NCI-H774 (cell line): ENCODE measurements at places on chromosomes 7 and 10.

GRCh38 chr7:45193828-45194227 lies 36.2 kb downstream of the RAMP3 start:
- DNase-seq, result no peak

DNA sequence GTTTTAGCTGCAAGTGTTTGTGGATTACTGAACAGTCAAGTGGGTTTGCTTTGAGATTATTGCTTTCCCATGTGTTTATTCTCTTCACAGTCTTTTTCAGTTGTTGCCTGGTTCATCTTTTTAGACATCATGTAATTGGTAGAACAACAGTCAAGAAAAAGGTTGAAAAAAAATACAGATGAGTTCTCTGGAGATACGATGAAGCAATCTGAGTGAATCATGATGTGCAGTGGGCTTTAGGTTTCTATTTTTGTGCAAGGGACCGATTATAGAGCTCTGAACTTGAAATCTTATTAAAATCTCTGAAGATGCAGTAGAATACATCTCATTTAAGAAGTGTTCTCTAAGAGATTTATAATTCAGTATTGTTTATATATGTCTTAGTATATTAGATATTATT lies 145.7 kb downstream of the SDK1 start:
- DNase-seq, result no peak

DNA sequence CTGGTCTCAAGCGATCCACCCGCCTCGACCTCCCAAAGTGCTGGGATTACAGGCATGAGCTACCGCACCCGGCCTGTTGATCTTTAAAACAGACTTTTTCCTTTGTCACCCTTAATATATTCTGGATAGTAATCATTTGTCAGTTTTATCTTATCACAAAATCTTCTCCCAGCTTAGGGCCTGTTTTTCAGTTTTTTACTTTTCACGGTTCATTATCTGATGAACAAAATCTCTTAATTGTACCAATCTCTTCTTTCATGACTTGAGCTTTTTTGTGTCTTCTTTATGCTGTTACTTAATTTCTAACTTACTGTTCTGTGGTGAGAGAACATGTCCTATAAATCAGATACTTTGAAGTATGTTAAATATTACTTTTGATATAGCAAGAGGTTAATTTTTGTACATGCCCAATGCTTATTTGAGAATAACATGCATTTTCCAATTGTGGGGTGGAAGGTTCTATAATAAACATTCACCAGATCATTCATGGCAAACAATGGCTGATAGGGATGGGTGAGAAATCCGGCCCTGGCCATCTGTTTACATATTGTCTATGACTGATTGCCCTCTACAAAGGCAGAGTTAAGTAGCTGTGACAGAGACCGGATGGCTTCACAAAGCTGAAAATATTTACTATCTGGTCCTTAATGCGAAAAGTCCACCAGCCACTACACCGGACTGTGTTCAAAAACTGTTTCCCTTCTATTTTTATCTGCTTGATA lies 5.3 kb downstream of the PAPOLB start:
- DNase-seq, result no peak

GRCh38 chr10:102776779-102777456 lies 33.2 kb downstream of the WBP1L start:
- no peak for DNase-seq

DNA sequence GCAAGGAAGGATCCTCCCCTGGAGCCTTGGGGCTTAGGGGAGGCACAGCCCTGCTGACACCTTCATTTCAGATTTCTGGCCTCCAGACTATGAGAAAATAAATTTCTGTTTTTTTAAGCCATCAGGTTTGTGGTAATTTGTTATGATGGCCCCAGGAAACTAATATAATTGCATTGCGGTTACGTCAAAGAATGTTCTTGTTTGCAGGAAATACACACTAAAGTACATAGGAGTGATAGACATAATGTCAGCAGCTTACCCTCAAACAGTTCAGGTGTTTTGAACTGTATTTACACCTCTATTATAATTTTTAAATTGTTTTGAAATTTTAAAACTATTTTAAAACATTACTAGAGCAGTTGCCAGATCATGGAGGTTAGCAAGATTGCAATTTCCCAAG lies 12.6 kb upstream of the FHIP2A start:
- no peak for DNase-seq

GRCh38 chr10:34017281-34017680 lies 682.8 kb upstream of the NRP1 start:
- DNase-seq, result no peak

GRCh38 chr10:75880031-75880775 lies 448.8 kb downstream of the LRMDA start:
- DNase-seq, result no peak

- no peak for DNase-seq
These were observed 11.3 kb upstream of the LAMB1 start for GRCh38 chr7:108014215-108014614.

DNA sequence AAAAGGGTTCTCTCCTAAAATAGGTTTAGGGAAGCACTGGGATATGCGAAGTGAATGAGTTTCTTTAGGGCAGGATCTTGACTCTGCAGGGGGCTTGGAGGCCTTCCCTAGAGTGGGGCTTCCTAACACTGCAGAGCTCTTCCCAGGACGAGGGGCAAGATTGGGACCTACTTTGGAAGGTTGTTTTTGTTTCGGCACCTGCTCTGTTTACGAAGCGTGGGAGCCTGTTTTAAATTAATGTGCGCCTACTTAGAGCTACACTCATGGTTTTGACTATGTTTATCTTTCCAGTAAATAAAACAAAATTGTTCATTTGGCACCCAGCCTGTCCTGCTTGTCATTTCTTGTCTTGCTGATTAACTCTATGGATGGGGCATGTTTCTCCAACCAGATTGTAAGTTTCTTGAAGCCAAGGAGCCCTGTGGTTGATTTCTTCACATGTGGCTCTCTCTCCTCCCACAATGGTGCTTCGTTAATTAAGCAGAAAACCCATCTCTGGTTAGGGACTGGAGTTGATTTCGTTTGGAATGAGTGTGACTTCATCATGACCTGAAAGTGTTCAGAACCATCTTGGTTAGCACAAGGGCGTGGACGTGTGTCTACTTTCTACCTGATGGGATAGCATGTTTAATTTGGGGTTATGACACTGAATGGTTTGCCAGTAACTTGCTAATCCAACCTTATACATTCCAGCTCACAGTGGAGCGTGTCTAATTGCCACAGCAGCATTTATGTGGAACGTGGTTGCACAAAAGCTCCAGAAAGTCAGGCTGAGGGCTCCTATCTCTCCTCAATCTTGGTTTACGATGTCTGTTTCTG lies 98.1 kb downstream of the TCF7L2 start:
- DNase-seq, result no peak

- DNase-seq, result no peak
These were observed 2.2 kb downstream of the STN1 start for GRCh38 chr10:103915796-103916195.

DNA sequence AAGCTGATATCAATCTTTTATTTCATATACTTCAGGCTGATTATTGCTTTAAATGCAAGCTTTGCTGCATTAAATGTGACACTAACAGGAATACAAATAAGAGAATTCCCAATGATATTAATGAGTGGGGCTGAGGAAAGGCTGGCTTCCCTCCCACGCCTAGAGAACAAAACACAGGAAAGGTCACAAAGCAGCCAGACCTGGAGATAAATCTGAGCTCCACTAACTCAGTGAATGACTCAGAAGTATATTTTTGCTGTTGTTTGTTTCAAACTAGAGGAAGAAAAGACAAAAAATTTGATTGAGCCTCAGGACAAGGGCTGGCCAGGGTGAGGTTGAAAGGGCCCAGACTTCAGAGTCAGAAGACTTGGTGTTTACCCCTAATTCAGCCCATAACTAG lies 88.1 kb downstream of the XPNPEP1 start:
- no peak for DNase-seq

DNA sequence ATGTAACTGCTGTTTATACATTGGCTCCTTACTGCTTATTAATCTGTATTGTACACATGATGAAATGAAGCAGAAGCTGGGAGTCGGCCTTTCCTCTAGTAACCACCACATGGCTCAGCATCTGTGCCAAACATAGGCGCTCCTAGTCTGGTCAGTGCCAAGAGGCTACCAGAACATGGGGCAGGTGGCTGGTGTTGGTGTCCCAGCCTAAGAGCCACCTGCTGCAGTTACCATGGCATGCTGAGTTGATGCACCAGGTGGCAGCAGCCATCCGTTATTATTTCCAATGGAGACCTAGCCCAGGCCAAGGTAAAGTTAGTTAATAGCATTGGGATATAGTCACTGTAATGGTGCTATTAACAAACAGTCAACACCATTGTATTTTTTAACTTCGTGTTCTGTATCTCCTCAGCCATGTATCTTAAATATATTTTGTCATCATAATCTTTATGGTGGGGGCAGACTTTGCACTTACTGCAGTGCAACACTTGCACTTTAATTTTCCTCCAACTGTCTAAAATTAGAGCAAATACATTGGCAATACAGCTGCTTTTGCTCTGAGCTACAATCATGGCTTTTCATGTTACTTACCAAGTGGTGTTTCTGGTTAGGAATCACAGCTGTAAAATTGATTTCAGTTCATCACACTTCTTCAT lies 33.1 kb downstream of the HBP1 start:
- DNase-seq, result peak; percentile 57

DNA sequence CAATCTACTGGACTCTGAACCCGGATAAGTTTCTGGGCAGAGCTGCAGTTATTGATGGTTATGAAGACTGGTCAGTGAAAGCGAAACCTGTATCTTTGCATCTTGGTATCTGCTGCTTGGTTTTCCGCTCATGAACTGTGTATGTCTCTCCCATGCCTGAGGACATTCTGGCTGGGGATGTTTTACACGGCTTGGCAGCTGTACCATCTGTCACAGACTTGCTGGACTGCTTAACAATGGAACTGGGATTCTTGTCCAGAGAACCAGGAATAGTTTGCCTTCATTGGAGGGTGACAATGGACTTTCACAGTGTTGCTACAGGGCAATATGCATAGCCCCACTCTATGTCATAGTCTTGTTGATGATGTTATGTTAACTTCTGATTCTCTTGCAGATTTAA lies 119.9 kb upstream of the TMEM106B start:
- DNase-seq, result no peak

DNA sequence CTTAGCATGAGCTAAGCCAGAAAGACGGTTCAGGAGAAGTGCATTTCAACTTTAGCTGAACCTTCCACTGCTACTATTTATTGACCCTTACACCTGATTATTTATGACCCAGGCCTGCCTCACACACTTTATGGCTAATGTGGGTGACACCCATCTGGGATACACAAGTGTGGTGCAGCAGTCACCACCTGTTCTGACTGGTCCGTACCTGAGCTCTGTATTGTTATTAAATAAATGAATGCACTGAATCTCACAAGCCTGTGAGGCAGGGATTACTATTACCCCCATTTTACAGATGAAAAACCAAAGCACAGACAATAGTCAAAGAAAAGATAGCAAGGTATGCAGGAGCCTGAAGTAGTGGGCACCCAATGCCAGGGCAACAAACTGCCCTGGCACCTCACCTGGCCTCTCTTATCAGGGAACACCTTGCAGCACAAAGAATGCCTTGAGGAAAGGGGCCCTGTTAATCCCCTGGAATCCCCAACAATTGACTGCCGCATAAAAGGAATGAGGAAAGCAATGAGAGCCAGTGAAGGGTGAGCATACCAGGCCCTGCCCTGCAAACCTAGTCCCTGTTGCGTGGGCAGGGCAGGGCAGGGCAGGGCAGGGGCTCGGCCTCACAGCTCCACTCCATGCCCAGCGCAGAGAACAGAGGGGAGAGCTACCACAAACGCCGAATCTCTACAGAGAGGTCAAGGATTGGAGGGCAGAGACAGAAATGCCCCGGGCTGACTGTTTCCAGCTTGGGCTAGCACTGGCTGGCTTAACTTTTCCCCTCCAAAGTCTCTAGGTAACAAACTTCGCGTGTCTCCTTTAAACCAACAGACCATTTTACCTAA lies 1.3 kb downstream of the ANXA11 start:
- DNase-seq, result no peak

GRCh38 chr10:5589011-5589660 lies 64.4 kb downstream of the CALML3 start:
- DNase-seq, result no peak

GRCh38 chr7:531777-532176 lies 12.1 kb upstream of the PDGFA start:
- DNase-seq, result no peak

- DNase-seq, result no peak
These were observed 24.7 kb upstream of the PIK3CG start for GRCh38 chr7:106840342-106840741.

DNA sequence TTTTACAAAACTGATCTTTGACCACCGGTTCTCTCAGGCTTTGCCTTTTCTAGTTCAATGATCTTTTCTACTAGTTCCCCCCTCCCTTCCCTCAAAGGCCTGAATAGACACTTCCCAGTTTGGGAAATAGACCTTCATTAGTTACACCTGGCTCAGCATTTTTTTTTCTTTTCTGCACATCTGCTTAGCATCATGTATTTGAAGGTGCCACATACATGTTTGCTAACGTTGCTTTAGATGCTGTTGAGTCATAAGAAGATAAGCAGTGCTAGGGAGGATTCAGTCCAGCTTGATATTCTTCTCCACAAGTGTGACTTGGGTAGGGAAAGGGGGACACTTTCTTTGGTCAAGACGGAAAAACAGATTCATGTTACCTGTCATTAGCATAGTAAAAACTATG lies 78.3 kb downstream of the BICC1 start:
- no peak for DNase-seq

- no peak for DNase-seq
These were observed 15.9 kb downstream of the RP9 start for GRCh38 chr7:33093266-33093665.

GRCh38 chr7:117946151-117946633 lies 73.0 kb upstream of the CTTNBP2 start:
- DNase-seq, result no peak

GRCh38 chr10:95260397-95260881 lies 30.4 kb downstream of the PDLIM1 start:
- DNase-seq, result no peak

- DNase-seq, result no peak
These were observed 81.4 kb downstream of the ADCYAP1R1 start for GRCh38 chr7:31133497-31133896.

- DNase-seq, result no peak
These were observed 195.2 kb downstream of the TMEM26 start for GRCh38 chr10:61257956-61258496.

DNA sequence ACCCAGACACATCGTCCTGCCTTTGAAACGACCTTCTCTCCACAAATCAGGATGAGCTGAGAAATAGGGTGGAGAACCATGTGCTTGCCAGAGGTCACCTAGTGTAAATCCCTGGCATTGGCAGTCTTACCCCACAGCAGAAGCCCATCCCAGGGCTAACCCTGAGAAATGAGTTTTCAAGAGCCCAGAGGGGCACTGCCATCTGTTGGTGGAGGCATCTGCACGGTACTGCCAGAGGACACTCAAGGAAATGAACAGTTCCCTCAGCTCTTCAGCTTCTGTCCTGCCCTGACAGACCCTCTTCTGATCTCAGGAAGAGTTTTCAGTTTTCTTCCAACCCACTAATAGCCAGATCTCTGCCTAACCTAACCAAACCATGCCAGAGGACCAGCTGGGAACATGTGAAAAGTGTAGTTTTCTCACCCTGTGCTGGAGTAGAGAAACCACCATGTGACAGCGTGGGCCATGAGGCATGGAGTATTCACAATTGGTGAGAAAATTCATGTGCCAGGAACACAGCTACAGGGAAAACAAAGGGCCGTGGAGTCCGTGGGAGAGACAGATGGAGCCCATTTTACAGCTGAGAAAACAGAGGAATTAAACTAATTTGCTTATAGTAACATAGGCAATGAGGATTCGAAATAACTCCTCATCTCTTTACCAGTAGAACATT lies 37.7 kb upstream of the ITPRID1 start:
- no peak for DNase-seq
